ENCODE measurements at places on chromosomes 12 and 14.

DNA sequence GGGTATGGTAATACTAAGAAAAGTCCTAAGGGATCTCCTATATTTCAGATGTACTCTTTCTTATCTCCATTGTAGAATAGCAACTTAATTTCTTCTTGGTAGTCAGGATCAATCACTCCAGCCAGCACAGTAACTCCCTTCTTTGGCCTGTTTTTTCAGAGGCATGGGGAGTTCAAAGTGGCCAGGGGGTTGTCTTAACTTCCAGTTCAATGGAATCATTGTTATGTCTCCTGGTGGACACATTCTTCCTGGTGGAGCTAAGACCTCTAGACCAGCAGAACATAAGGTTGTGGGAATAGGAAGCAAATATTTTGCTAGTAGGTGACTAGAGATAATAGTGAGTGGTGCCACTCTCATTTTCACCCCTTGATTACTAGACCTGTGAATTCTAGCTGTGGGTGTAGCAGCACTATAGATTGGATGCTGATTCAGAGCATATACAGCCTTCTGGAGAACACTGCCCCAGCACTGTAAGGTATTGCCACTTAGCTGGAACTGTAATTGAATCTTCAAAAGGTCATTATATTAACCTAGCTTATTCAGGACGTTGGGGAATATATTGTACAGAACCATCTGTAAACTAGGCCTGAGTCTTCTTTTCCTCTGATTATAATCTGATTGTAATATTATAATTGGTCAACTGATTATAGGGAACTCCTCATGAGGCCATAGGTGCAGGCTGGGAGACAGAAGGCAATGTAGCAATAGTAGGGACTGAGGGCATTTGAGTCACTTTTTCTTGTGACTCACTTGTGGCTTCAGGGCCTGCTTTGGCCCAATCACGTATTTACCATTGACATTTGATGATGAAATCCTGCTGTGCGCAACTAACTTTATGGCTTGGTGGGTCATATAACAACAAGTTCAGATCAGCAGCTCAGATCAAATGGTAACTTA lies 60.2 kb upstream of the ATP2B1 start:
- no peak for DNase-seq

DNA sequence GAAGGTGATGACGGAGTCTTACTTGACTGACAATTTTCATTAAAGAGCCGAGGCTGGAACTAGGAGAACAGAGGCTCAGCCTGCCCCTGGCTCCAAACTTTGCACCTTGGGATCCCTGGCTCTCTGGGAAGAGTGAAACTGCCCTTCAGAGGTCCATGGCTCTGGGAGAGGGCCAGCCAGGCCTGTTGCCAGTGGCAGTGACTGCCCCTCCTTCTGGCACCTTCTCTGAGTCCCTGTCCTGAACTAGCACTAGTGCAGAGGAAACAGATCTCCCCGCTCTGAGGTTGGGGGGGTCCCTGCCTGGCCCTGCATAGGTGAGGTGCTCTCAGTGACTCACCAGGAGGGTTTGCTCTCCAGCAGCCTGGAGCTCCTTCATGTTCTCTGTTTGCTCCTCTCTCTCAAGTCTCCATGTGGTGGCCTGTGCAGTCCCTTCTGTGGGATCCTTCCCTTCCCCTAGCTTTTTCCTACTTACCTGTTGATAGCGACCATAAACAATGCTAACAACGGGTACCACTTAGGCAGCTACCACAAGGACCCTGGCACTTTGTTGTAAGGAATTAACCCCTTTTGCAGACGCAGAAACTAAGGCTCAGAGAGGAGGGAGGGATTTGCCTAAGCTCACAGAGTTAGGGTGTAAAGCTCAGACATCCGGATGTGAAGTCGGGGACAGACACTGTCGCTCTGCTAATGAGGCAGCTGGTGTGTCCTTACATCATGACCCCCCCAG lies 22.4 kb downstream of the FAM222A start:
- no peak for DNase-seq

- no peak for DNase-seq
Observed at GRCh38 chr12:71046215-71046614, 111.6 kb downstream of the TSPAN8 start.

- no peak for DNase-seq
Observed at GRCh38 chr12:3004655-3005565, 45.7 kb downstream of the TEAD4 start.

DNA sequence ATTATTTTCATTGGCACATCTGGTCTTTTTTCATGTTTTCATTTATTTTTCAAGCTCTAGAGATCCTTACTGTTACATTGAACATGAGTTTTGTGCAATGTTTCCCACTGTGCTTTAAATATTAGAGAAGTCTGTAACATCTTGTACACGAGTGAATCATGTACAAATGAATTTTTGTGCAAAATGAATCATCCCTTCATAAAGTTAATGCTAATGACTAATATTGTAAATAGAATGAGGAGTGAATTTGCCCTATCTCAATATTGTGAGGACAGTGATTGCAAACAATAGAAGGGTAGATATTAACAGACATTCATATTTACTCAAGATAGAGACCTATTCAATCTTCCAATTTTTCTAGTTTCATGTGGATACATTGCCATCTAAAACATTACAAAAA lies 463.3 kb upstream of the FOXG1 start:
- no peak for DNase-seq

DNA sequence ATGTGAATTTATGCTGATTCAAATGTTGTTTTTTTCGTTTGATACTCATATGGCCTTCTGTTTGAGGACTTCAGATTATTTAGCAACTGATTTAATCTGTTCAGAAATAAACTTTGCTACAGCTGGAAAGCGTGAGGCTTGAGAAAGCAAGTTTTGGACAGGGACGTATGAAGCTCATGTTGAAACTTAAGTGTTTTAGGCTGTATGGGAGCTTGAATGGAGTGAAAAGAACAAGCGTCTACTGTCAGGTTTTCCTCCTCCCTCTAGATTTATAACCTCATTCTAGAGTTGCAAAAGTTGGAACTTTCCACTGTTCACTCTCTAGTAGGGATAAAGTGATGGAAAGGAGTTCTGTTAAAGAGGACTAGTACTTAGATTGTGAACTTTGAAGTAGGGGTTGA lies 1.0 kb downstream of the PRPF39 start:
- no peak for DNase-seq

- no peak for DNase-seq
Observed at GRCh38 chr14:22474730-22475351, 114.2 kb downstream of the DAD1 start.

- no peak for DNase-seq
Observed at GRCh38 chr14:55571125-55571889, 8.7 kb upstream of the KTN1 start.

- no peak for DNase-seq
Observed at GRCh38 chr14:105419195-105420091, at the start of gene MTA1. Gene MTA1 (plus strand): TSS chr14:105419827. CDS start chr14:105420036, 209 bp downstream.

DNA sequence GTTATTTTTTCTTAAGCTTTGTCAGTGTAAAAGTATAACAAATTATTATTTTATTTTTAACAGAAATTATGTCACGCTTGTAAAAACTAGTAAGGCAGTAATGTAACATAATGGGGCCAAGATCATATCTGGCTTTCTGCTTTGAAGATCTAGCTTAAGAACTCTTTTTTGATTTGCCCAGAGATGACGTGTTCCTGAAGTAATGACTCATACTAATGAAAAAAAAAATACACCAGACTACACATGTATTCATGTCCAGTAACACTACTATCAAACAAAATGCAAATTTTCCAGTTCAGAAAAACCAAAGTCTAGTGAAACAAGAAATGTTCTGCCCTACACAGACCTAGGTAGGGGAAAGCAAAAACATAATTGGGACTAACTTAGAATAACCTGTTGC lies 432.2 kb upstream of the ATXN7L3B start:
- no peak for DNase-seq
